Activated CD4-positive, alpha-beta T cell treated with anti-CD3 and anti-CD28 coated beads for 36 hours (primary cell): ENCODE measurements at places on chromosomes 7 and 10. TPM values are rescaled to one million over a fixed set of nuclear protein-coding genes. Genes with fewer than 3 reads are reported as not detected.

- no peaks in the 10 kb centered on the region for H3K36me3 ChIP-seq
- peaks cover 15% of the 10 kb centered on the region for H3K4me1 ChIP-seq
- H3K27me3 ChIP-seq, result no peaks in the 10 kb centered on the region
- H3K4me3 ChIP-seq, result no peak overlapping the region
- no peak overlapping the region for H3K27ac ChIP-seq
Observed at GRCh38 chr7:117127585-117128168, 174.4 kb downstream of the ST7 start.

DNA sequence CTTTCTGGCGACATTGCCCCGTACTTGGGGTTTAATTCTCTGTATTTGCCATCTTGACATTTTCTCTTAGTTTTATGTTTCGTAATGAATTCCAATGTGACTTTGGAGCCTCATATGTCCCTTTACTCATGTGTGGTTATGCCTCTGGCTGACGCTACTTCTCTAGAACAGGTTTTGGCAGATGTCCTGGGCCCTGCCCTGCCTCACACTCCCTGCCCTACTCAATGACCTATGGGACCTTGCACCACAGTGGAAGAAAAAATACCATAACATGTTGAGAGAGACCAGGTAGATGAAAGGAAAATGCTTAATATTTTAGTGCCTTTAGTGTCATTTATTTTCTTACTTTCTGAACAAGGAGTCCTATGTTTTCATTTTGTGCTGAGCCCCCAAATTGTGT is 400.5 kb downstream of the TFEC start:
- no peaks in the 10 kb centered on the region for H3K4me1 ChIP-seq
- no peaks in the 10 kb centered on the region for H3K36me3 ChIP-seq
- no peaks in the 10 kb centered on the region for H3K27me3 ChIP-seq
- DNase-seq, result no peak

DNA sequence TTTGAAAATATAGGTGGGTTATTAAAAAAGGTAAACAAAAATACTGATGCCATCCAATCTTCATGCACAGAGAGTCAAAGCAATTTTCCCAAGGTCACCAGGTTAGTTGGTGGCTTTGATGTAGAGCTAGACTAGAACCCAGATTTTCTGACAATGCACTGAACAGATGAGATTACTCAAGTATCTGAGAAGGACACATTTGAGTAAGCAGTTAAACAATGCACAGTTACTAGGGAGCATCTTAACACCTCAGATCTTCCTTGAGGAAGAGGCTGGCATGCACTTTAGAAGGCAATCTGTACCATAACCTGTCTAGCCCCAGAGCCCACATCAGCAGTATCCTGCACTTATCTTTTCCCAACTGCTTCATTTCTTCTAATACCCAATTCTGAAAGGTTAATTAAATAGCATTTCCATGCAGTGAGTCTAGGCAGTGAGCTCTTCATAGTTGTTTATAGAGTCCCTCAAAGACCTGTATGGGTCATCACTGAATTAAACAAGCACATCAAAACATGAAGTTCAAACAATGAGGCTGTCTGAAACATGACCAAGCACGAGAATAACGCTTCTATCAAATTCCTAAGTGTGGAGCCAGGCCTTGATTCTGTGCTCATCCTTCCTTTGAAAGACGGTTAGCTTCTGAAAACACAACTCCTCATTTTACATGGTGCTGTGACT is 38.2 kb upstream of the ANK3 start:
- no peak overlapping the region for H3K4me3 ChIP-seq
- no peaks in the 10 kb centered on the region for H3K27me3 ChIP-seq
- peak overlapping the region; percentile 5 for H3K27ac ChIP-seq
- H3K4me1 ChIP-seq, result peaks cover 27% of the 10 kb centered on the region
- no peak for DNase-seq

Gene AMPH
- total RNA-seq, result 0.07 TPM

DNA sequence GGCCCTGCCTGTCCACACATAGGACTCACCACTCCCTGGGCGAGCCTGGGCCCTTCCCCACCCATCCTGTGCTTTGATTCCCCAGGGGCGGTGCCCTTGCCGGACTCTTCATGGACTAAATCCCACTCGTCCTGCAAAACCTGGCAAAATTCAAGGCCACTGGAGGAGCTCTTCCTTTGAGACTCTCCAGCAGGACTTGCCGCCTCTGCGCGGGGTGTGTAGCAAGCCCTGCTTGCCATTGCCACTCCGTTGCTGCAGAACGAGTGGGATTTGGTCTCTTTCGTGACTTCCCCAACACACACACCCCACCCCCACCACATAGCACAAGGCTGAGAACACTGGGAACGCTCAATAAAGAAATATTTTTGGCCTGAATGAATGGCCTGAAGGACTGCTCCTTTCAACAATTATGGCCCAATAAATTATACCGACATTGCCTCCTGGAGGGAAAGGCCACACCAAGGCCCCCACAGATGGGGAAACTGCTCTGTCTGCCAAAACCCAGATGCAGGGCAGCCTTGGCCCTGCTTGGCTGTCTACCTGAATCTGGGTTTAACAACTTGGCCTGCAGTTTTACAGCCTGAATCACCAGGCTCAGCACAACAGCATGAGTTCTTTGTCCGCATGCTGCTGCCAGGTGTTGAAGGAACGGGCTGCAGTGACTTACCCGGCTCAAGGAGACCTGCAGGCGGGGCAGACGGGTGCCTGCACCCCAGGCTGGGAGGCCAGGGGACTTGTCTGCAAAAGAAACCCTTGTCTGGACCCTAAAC is 72.8 kb upstream of the KAT6B start:
- H3K4me3 ChIP-seq, result no peak overlapping the region
- H3K36me3 ChIP-seq, result no peaks in the 10 kb centered on the region
- DNase-seq, result no peak
- H3K27me3 ChIP-seq, result no peaks in the 10 kb centered on the region
- no peaks in the 10 kb centered on the region for H3K4me1 ChIP-seq

DNA sequence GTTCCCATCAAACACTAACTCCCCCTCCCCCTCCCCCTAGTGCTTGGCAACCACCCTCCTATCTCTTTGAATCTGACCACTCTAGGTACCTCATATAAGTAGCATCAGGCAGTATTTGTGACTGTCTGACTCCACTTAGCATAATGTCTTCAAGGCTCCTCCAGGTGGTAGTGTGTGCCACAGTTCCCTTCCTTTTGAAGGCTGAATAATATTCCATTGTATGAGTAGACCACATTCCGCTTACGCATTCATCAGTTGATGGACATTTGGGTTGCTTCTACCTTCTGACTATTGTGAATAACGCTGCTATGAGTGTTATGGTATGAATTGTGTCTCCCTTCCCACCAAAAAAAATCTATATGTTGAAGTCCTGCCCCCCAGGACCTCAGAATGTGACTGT is 89.6 kb downstream of the PRKAG2 start:
- no peaks in the 10 kb centered on the region for H3K36me3 ChIP-seq
- no peak for DNase-seq
- no peak overlapping the region for H3K27ac ChIP-seq
- no peak overlapping the region for H3K4me3 ChIP-seq

DNA sequence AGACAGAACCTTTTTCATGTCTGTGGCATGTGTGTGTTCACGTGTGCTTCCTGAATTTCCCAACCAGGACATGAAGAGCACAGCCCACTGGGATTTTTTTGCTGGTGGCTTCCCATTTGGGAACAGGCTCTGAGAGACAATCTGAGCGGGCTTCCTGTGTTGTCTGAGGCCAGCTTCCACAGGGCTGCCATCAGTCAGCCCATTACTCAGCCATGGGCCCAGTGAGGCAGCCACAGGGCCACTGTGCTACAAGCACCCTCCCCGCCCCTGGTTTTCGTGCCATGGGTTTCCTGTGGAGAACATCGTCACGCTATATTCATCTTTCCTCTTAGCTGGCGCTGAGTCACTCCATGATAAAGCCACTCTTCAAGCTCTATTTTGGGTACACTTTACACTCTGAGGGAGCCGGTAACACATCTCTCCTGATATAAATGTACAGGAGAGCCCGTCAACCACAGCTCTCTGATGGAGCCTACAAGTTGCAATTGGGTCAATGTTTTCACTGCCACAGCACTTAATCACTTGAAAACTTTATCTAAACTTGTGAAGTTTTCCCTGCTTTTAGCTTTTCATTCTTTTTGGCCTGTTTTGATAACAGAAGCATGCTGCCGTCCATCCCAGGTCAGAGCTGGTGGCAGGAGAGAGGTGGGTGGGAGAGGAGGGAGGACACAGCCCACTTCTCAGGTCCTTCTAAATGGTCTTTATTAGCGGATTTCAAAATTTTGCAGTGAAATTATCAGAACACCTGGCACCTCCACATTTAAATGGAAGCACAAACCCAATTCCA is 96.9 kb downstream of the HIPK2 start:
- peaks cover 26% of the 10 kb centered on the region for H3K36me3 ChIP-seq
- H3K27me3 ChIP-seq, result no peaks in the 10 kb centered on the region
- H3K27ac ChIP-seq, result peak overlapping the region; percentile 98
- peaks cover 53% of the 10 kb centered on the region for H3K4me1 ChIP-seq
- DNase-seq, result peak; percentile 94
- H3K4me3 ChIP-seq, result peak overlapping the region; percentile 68

DNA sequence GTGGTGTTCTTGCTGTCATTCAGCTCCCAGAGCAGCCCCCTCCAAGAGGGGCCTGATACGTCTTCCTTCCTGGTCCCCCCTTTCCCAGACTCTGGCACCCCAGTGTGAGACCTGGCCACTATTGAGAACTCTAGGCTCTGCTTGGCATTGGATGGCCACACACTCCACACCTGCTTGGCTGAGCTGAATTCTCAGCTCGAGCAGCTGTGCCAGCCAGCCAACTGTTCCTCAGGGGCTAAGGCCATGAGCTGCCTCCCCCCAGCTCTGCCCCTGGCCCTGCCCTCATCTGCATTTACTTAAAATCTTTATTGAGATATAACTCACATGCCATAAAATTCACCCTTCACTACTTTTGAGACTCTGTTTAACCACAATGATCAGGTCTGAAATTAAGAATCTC is 6.7 kb downstream of the TLL2 start:
- no peak overlapping the region for H3K4me3 ChIP-seq
- peaks cover 11% of the 10 kb centered on the region for H3K27me3 ChIP-seq
- DNase-seq, result no peak
- H3K36me3 ChIP-seq, result no peaks in the 10 kb centered on the region
- H3K4me1 ChIP-seq, result no peaks in the 10 kb centered on the region

Gene PIK3AP1
- total RNA-seq, result 2.9 TPM

DNA sequence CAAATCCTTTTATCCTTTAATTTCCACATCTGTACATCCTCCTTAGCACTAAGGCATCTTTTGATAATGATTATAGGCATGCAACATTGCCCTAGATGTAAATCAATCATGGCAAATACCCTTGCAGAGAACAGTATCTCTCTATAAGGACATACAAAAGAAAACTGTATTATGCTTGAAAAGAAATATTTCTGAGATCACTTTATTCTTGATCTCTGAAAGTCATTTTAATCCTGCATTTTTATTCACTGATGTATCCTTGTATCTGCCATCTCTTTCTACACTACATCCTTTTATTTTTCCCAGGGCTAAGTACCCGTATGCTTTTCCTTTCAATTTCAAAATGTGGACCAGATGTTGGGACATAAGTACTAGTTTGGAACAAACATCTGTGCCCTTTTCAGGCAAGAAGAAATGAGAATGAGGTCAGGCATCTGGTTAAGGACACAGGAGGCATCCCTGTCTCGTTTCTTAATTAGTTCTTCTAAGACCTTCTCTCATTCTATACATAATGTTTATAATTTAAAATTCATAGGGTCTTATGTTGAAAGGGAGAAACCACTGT is 338.6 kb downstream of the CNTNAP2 start:
- no peak overlapping the region for H3K27ac ChIP-seq
- H3K27me3 ChIP-seq, result no peaks in the 10 kb centered on the region

- H3K36me3 ChIP-seq, result no peaks in the 10 kb centered on the region
- H3K4me1 ChIP-seq, result no peaks in the 10 kb centered on the region
- H3K4me3 ChIP-seq, result no peak overlapping the region
Observed at GRCh38 chr10:44196336-44196735, 188.6 kb downstream of the CXCL12 start.

- DNase-seq, result no peak
- no peaks in the 10 kb centered on the region for H3K4me1 ChIP-seq
- H3K27me3 ChIP-seq, result peaks cover 6% of the 10 kb centered on the region
Observed at GRCh38 chr10:1293157-1293556, 237.0 kb downstream of the WDR37 start.

- H3K4me3 ChIP-seq, result no peak overlapping the region
- H3K36me3 ChIP-seq, result no peaks in the 10 kb centered on the region
- H3K27ac ChIP-seq, result no peak overlapping the region
- H3K27me3 ChIP-seq, result peaks cover 20% of the 10 kb centered on the region
- DNase-seq, result no peak
Observed at GRCh38 chr10:59366290-59366689, 3.9 kb upstream of the FAM13C start.

DNA sequence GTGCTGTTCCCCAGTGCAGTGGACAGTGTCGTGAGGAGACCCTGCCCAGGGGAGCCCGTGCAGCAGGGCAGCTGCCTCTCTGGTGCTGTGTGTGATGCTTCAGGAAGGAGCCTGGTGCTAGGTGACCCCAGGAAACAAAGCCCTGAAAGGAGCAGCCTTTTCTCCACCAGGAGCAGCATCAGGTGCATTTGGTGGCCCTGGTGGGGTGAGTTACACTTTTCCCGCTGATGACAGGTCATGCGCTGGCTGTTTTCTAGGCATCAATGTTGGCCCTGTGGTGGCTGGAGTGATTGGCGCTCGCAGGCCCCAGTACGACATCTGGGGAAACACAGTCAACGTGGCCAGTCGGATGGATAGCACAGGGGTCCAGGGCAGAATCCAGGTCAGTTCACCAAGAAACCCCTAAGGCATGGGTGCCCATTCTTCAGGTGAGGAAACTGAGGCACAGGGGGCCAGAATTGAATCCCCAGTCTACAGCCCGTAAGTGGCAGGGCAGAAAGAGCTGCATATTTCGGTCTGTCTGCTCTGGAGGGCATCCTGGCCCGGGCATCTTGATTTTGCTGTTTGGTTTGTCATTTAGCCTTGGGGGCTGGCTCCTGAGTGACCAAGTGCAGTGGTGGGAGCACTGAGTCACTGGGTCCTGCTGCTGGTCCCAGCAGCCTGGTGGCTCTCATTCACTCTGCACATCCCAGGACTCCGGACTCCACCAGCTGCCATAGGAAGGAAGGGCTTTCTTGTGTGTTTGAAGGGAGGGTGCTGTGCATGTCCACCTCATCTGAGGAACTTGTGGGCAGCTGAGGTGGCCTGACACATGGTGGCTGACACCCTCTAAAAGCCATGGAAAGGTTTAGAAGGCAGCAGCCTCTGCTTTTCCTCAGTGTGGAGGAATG is 136.3 kb downstream of the ADCY1 start:
- H3K4me3 ChIP-seq, result no peak overlapping the region
- H3K36me3 ChIP-seq, result no peaks in the 10 kb centered on the region
- DNase-seq, result no peak
- H3K27me3 ChIP-seq, result peaks cover 5% of the 10 kb centered on the region
- H3K4me1 ChIP-seq, result no peaks in the 10 kb centered on the region
- H3K27ac ChIP-seq, result no peak overlapping the region

Gene PLAU
- total RNA-seq, result not detected

DNA sequence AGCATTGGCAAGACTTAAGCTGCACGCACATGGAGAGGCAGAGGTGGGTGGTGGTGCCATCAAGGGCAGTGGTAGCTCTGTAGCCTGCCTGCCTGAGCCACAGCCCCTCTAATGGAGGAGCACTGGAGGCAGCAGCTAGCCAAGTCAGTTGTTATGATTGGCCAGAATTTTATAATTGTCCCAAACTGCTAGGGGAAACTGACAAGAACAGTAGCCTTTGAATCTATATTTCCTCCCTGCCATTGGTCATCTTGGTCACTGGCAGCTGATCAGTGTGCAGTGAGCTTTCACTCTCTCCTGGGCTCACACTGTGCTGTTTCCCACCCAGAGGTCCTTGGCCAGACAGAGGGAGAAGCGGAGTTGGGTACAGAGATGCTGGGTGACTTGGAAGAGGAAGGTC is 9.6 kb upstream of the ZNF783 start:
- H3K4me1 ChIP-seq, result peaks cover 29% of the 10 kb centered on the region
- H3K27ac ChIP-seq, result no peak overlapping the region
- no peaks in the 10 kb centered on the region for H3K27me3 ChIP-seq
- no peak for DNase-seq
- H3K36me3 ChIP-seq, result peaks cover 36% of the 10 kb centered on the region
